COLO829 (cell line): ENCODE measurements at places on chromosomes 13 and 19.

DNA sequence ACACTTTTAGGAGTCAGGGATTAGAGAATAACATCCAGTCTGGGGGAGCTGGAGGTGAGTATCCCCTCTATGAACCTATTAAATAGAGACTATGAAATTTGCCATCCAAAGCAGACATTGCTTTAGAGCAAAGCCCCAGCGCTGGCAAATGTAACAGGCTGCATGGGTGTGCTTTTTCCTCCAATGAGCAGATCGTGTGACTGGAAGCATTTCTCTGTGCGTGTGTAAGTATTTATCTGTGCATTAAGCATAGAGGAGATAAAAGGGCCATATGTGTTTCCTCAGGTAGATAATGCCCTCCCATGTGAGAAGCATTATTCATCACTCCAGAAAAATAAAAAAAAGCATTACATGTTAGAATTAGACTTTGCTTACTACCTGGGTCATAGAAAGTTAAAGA lies 924 bp downstream of the TNFSF13B start:
- DNase-seq: no peak

GRCh38 chr13:18964942-18965341 lies 216.7 kb downstream of the TUBA3C start:
- no peak for DNase-seq

DNA sequence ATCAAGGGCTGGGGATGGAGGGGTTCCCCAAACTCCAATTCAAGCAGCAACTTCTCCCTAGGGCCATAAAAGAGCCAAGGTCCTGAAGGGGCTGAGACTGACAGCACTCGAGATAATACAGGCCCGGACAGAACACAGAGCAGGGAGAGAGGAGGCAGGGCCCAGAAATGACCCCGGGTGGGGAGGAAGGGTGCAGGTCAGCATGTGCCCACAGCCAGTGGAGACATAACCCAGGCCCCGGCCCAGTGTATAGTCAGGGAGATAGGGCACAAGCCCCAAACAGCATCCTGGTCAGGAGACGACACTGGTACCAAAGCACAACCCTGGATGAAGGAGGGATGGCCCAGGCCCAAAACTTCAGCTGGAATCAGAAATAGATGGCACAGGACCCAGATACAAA lies 28.6 kb upstream of the ATP1A3 start:
- no peak for DNase-seq

GRCh38 chr19:17610384-17610783 lies 54.9 kb downstream of the COLGALT1 start:
- peak; percentile 84 for DNase-seq

- DNase-seq: no peak
These were observed 3.1 kb downstream of the KISS1R start for GRCh38 chr19:920051-920864.

GRCh38 chr13:93101226-93101734 lies 125.3 kb upstream of the GPC6 start:
- DNase-seq: no peak

- no peak for DNase-seq
These were observed 1487.7 kb downstream of the EFNB2 start for GRCh38 chr13:105047676-105048295.

- DNase-seq: no peak
These were observed 25.7 kb downstream of the CCNE1 start for GRCh38 chr19:29837448-29837981.

- DNase-seq: no peak
These were observed 1.2 kb upstream of the F10 start for GRCh38 chr13:113121183-113121927.

DNA sequence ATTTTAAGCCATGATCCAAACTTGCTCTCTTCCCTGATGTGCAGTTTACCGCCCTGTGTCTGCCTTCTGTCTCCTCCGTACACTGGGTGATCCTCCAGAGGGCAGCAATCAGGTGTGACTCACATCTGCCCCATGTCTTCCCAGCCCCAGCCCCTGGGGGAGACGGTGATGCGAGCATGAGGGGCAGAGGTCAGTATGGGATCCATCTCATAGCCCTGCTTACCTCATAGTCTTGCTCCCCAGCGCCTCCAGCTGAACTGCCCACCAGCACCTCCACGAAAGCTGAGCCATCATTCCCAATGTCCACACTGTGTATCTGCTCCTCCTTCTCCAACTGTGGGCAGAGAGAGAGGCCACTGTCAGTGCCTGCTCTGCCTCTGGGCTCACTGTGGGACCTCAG lies 14.6 kb downstream of the XRCC1 start:
- no peak for DNase-seq

- DNase-seq: peak; percentile 45
These were observed 221.8 kb downstream of the OLFM4 start for GRCh38 chr13:53250272-53250875.

GRCh38 chr13:76812206-76812897 lies 73.9 kb downstream of the KCTD12 start:
- DNase-seq: no peak

DNA sequence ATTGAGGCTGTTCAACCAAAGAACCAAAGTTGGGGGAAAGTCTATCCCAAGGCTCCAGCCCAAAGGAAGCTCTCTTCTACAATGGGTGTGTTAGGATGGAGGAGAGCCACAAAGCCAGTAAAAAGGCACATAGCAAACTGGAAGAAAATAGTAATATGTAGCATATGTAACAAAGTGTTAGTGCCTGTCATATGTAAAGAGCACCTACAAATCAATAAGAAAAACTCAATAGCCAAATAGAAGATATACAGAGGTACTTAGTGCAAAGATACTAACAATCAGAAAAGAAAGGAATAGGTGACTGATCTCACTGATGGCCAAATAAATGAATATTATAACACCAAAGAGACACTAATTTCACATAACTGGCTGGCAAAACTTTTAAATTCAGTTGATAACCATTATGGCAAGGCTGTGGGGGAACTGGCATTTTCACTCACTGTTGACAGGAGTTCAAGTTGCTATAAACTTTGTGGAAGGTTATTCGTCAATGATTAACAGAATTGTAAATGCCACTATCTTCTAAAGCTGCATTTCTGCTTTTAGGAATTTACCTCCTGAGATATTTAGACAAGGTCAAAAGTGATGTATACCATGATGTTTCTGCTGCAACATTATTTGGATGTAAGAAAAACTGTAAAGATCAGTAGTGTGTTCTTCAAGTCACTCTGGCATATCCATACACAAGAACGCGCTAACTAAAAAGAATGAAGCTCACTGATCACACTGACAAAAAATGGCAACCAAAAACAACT lies 110.8 kb downstream of the GNG7 start:
- DNase-seq: no peak

DNA sequence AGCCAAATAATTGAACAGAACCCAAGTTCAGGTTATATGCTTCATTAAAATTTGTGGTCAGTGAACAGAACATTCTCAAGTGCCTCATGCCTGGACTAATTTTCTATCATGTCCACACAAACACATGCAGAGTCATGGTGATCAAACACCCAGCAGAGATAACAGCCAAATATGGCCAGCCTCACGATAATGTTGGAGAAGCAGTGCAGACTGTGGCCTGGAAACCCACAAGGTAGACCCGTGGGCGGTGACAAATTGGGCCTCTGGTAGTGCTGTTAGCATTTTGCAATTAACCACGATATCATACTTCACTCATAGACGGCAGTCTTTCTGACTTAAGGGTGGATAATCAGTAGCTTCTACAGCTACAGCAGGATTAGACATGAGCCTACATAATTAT lies 35.0 kb upstream of the VWA8 start:
- DNase-seq: no peak
